DMS53 (cell line): ENCODE measurements at places on chromosomes 11 and 22.

GRCh38 chr11:120547811-120548681 lies 36.5 kb downstream of the GRIK4 start:
- peak; percentile 96 for DNase-seq

GRCh38 chr11:44270403-44271273 lies 39.3 kb downstream of the ALX4 start:
- no peak for DNase-seq

DNA sequence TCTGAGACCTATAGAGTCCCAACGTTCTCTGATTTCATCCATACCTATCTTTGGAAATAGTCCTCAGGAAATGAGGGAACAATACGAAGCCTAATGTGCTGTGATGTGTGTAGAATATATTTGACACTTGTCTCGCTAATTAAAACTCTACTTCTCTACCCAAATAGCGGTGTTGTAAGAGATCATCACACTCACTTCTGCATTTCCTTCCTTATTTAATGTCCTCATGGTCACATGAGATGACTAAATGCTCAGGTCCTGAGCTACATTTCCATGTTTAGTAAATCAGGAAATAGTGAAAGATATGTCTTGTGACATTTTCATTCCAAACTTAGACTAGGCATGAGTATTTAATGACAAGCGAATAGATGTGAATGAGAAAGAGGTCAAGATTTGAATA lies 112.3 kb downstream of the MAML2 start:
- DNase-seq = no peak

DNA sequence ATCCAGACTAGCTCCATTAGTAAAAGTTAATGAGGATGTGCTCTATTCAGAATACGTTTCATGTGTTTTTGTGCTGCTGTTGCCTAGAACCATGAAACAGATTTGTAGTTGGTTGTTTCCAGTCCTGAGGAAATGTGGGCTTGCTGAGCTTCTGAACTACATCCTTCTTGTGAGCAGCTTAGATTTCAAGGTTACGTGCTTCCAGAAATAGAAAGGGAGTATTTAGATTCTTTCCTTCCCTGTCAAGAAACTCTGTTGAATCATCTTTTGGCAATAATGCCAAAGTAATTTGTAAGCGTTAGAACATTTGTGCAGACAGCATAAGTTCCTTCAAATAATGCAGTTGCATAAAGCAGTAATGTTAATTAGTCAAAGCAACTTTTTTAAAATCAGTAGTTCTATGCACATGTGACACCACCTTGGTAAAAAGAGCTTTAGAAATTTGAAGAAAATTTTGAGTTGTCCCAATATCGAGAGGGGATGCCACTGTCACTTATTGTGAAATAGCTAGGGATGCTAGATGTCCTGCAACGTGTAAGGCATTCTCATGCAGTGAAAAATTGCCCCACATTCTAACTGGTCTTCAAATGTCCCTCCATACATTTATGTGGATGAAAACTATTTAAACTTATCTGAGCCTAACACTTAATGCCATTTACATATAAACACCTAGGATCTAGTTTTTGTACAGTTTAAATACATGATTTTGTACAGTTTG lies 169.6 kb downstream of the ETS1 start:
- DNase-seq = no peak

- peak; percentile 29 for DNase-seq
Observed at GRCh38 chr11:17273668-17274282, 2.8 kb upstream of the NUCB2 start.

GRCh38 chr22:38696606-38697424 lies 3.9 kb downstream of the JOSD1 start:
- DNase-seq = peak; percentile 59

DNA sequence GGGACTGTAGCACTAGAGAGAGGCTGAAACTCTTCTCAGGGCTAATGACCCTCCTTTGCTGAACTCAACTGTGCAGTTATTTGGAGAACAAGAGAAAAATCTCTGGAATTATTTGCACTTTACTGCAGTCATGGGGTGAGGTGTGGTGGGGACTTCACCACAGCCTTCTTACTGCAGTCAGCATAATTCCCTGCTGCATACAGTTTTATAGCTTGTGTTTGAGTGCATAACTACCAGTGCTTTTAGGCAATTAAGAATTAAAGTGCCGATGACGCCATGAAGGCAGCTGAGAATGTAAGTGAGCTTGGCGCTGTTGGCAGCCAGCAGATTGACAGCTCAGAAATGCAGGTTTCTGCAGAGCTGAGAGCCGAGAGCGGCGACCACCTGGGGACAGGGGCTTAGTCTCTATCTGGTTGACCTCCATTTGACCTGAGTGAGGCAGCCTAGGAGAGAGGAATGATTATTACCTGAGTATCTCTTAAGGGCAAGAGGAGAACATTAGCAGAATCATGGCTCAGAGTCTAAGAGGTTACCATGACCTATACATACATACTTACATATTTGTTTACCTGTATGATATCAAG lies 830.0 kb downstream of the NTM start:
- no peak for DNase-seq

DNA sequence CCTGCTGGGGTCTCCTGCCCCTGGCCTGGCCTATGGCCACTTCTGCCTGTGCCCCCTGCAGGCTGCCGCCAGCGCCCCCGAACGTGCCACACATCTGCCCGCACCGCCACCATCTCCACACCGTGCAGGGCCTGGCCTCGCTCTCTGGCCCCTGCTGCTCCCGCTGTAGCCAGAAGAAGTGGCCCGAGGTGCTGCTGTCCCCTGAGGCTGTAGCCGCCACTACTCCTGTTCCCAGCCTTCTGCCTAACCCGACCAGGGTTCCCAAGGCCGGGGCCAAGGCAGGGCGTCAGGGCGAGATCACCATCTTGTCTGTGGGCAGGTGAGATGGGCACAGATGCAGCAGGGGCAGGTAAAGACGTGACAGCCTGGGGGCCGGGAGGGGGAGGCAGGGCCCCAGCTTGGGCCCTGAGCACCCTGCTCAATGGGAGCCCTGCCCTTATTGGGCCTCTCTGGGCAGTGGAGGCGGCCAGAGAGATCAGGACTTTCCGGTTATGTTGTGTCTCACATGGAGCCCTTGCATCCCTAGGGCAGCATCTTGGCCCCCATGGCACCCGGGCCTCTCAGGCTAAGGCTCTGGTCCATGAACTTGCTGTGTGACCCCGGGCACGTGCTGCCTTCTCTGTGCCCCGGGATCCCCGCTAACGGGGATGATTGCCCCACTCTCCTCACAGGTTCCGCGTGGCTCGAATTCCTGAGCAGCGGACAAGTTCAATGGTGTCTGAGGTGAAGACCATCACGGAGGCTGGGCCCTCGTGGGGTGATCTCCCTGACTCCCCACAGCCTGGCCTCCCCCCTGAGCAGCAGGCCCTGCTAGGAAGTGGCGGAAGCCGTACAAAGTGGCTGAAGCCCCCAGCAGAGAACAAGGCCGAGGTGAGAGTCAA lies 18.5 kb downstream of the RELT start:
- DNase-seq = no peak

GRCh38 chr11:45828996-45829395 lies 18.3 kb upstream of the CRY2 start:
- no peak for DNase-seq

GRCh38 chr22:46377525-46378425 lies 42.3 kb downstream of the TRMU start:
- DNase-seq = peak; percentile 97

DNA sequence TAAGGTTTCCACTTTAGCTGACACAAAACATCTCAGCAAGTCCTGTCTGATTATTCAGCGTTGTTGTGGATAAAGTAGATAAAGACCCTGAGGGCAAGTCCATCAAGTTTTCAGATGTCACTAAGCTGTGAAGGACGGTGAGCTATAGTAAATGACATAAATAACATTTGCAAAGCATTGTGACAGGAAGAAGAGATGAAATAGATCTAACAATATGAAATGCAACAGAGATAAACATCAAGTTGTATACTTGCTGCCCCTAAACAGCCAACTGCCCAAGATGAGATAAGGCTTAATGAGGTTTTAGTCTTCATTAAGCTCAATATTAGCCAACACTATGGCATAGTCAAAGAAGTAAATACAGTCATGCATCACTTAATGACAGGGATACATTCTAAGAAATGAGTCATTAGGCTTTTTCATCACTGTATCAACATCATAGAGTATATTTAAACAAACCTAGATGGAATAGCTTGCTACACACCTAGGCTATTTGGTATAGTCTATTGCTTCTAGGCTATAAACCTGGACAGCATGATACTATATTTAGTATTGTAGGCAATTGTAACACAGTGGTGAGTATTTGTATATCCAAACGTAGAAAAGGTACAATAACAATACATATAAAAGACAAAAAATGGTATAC lies 625.1 kb upstream of the ANO5 start:
- peak; percentile 87 for DNase-seq
